ENCODE measurements at places on chromosomes 1 and 21.

DNA sequence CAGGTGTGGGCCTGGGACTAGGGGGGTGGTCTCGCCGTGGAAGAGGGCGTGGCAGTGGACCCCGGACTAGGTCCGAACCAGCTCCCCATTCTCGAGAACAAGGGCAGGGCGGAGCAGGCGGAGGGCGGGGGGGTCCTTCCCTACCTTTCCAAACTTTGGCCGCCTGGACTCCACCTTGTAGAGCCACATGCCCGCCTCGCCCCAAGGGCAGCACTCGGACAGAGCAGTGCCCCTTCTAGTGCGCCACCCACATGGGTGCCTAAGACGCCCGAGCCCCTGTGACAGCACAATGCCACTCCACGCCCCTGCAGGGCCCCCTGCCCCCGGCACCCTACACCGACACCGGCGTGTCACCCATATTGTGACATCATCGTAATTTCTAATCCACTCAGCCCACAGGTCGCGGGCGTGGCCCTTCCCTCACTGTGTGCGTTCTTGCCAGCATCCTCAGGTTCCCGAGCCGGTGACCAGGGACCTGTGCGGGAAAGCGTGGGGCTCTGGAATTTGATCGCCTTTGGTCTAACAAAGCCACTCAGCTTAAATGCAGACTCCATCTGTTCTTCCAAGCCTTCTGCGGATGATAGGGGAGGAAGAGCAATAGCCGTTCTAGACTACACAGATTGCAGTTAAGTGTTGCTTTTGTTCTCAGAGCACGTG lies 553 bp upstream of the STMN1 start:
- no peak for DNase-seq

GRCh38 chr1:158396646-158397045 lies 2.6 kb downstream of the OR10T2 start:
- no peak for DNase-seq

DNA sequence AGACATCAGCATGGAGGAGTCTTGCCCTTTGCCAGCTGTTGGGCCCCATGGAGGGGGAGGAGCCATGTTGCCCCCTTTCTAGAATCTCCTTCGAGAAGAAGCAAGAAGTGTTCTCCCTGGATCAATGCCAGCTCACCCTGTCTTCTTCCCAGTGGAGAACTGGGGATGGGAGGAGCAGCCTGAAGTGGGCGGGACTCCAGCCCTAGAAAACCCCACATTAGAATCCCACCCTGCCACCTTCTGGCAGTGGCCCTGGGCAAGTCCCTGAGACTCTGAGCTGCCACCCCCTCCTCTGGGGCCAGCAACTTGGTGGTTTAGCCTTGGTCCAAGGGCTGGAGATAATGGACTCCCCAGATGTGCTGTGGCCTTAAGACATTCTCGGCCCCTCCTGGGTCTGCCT lies 51.7 kb downstream of the PAX7 start:
- DNase-seq: no peak

- no peak for DNase-seq
Observed at GRCh38 chr1:2128189-2128901, 66.2 kb downstream of the FAAP20 start.

- DNase-seq: no peak
Observed at GRCh38 chr1:155205969-155206593, 1.6 kb downstream of the THBS3 start.

GRCh38 chr21:37619464-37619974 lies 252.9 kb downstream of the DYRK1A start:
- no peak for DNase-seq

DNA sequence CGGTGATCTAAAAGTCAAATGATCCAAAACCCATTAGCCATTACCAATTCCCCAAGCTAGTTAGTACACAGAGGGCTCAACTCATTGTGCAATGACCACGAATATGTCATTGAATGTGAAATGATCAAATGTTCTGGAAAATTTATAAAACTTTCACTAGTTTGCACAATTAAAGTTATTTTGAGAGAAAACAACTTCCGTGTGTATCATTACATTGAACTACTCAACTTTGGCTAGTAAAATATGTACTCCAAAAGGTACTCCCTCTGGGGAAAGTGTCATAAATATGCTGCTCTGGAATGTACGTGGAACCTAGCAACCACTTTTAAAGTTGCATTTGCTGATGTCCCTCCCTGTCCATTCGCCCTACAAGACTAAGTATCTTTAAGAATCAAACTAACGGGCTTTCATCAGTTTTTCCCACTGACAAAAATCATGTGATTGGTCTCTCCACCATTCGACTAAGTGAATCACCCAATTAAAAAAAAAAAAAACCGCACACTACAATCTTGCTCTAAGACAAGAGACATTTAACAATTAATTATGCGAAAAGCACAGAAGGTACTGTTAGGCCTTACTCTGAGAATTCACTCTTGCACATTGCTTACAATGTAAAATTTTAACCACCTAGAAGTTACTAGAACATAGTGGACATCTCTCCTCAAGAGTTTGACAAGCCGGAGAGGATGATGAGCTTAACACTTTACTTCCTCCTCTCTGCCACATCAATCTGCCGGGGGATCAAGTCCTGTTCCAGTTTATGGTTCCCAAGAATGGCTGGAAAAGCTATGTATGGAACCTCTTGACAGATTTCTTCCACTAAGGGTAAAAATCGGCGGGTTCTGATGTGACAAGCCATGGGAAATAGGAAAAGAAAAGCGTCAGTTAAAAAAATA lies 1.2 kb downstream of the ACBD3 start:
- no peak for DNase-seq

DNA sequence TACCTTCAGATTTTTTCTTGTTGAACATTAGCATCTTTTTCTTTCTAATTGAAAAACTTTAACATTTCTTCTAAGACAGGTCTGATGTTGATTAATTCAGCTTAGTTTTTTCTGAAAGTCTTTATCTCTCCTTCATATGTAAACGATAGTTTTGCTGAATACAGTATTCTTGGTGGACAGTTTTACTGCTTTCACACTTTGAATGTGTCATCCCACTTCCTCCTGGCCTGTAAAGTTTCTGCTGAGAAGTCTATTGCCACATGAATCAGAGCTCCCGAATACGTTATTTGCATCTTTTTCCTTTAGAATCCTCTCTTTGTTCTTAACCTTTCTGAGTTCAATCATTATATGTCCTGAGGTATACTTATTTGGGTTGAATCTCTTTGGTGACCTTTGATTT lies 344.2 kb downstream of the OLFM3 start:
- no peak for DNase-seq

- no peak for DNase-seq
Observed at GRCh38 chr1:83615370-83615769, 383.6 kb downstream of the TTLL7 start.

GRCh38 chr1:6470132-6471085 lies 4.4 kb upstream of the TNFRSF25 start:
- DNase-seq: no peak

DNA sequence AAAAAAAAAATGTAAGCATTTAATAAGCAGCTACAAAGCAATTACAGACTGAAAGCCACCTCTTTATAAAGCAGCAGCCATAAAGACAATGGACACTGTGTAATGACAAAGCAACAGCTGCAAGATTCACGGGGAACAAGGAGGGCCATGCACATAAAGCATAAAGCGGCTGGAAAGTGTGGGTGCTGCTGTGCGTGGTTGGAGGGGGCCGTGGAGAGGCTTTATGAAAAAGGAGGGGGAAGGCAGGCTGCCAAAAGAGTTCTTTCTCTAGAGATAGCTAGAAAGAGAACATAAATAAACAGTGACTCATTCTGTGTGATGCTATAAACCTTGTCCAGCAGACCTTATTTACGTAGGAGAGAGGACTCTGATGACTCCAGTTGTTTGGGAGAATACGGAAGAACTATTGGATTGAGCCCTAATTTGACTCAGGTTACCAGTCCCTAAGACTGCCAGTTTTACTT lies 49.3 kb downstream of the ADAMTS1 start:
- peak; percentile 40 for DNase-seq

- DNase-seq: no peak
Observed at GRCh38 chr1:218755128-218755527, 410.0 kb downstream of the TGFB2 start.

GRCh38 chr1:87120779-87121178 lies 206.3 kb downstream of the HS2ST1 start:
- DNase-seq: no peak

GRCh38 chr21:16441789-16442188 lies 712.0 kb downstream of the USP25 start:
- DNase-seq: no peak

- no peak for DNase-seq
Observed at GRCh38 chr1:70633004-70633403, 221.9 kb downstream of the CTH start.

DNA sequence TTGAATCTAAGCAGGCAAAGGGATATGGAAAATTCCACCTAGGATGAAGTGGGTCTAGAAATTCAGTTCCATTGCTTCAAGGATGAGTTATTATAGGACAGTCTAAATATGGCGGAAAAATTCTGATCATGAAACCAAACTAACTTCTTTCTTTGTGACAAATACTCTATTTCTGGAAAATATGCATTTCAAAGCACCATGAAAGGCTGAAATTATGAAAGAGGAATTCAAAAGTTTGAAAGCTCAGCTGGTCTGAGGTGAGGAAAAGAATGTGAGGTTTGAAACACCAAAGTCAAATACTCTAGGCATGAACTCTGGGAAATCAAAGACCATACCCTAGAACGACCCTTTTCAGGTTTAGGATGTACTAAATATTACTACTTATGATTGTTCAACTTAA lies 36.4 kb upstream of the COL11A1 start:
- no peak for DNase-seq

DNA sequence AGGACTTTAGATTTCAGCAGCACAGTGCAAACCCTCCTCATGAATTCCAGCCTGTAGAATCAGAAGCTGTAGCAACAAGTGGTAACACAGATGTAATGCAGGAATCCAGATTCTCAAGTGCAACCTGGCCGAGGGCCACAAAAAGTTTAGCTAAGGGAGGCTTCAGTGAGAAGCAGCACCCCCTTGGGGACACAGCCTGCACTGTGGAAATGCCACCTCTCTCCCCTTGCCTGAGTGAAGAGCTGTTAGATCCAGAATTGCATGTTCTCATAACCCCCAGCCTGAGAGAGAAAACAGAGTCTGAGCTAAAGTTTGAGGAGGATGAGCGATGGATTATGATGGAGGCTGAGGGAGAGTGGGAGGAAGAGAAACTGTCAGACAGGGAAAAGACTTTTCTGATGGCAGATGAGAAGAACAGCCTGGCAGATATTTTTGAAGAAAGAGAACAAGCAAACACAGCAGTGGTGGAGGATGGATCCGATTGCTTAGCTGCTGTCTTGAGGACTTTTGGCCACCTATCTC lies 80.5 kb upstream of the BMP8A start:
- DNase-seq: peak; percentile 75

DNA sequence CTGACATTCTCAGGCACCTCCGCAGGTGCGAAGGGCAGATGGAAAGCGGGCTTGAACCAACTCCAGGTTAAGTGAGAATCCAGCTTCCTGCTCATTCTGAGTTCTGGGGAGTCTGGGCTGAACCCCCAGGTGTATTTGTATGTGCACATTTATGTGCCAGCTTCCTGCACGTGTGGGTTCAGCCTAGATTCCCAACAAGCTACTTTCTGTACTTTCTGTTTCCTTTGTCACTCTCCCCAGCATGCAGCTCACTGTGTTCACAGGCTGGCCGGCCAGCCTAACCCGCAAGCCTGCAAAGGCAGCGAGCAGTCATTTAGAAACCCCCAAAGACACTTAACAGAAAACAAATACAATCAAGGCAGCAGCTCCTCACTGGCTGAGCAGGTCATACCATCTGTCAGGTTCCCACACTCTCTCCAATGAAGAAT lies 1.3 kb upstream of the IL19 start:
- no peak for DNase-seq

DNA sequence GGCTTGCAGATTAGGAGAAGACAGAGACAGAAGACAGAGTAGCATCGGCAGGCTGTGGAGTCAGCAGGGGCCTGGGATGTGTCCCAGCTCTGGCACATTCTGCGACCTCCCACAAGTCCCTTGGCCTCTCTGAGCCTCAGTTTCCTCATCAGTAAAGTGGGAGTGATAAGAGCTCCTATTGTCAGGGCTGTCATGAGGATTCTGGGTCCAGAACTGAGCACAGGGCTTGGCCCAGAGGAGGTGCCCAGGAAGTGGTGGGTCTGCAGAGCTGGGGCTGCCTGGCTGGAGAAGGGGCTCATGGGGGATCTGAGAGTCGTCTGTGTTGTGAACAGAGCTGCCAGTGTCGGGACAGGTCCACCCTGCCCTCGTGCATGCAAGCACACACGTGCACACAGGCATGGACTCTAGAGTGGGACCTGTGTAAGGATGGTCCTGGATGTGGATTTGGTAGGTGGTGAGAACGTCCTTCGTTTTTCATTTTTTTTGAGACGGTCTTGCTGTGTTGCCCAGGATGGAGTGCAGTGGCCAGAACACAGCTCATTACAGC lies 262.9 kb downstream of the PTPRU start:
- DNase-seq: no peak

- no peak for DNase-seq
Observed at GRCh38 chr1:83701355-83701754, 297.6 kb downstream of the TTLL7 start.

DNA sequence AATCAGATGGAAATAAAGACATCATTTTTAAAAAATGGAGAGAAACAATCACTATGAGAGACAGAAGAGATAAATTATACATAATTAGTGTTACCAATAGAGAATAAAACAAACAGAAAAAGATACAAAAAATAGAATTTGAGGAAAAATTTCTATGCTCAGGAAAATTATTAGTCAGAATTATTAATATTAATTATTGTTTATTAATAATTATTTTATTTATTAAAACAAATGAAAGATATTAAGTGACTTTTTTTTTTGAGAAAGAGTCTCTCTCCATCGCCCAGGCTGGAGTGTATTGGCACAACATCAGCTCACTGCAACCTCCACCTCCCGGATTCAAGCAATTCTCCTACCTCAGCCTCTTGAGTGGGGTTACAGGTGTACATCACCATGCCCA lies 299.8 kb upstream of the NR5A2 start:
- DNase-seq: no peak

GRCh38 chr21:38958940-38959691 lies 153.4 kb downstream of the ETS2 start:
- DNase-seq: no peak
